HepG2 (cell line): ENCODE measurements at places on chromosomes 6 and 20. TPM values are rescaled to one million over a fixed set of nuclear protein-coding genes. Genes with fewer than 3 reads are reported as not detected.

The RBM39 gene
- total RNA-seq = 431 and 788 TPM in 2 replicates

The PRPH2 gene
- total RNA-seq = 0.04 and 0.06 TPM in 2 replicates

The SLC17A1 gene
- total RNA-seq = 0.09 TPM in 1 of 2 replicates, not detected in the other

The LY6G6D gene
- total RNA-seq = not detected in 2 replicates

The PI3 gene
- total RNA-seq = 0.22 TPM in 1 of 2 replicates, not detected in the other

The SEL1L2 gene
- not detected in 2 replicates for total RNA-seq

The SLC22A7 gene
- 8.6 and 22.6 TPM in 2 replicates for total RNA-seq
